Fibroblast of the aortic adventitia (primary cell): ENCODE measurements at places on chromosomes 12 and 14. TPM values are rescaled to one million over a fixed set of nuclear protein-coding genes. Genes with fewer than 3 reads are reported as not detected.

SAMD15 gene
- 2.0 and 3.6 TPM in 2 replicates for total RNA-seq

SLC4A8 gene
- total RNA-seq = 4.7 and 8.4 TPM in 2 replicates

TMPRSS12 gene
- total RNA-seq = not detected in 2 replicates

PAH gene
- total RNA-seq = not detected in 2 replicates

TAC3 gene
- total RNA-seq = not detected in 2 replicates

FAM181A gene
- not detected in 2 replicates for total RNA-seq

PAX9 gene
- 0.18 TPM in 1 of 2 replicates, not detected in the other for total RNA-seq

VASH1 gene
- total RNA-seq = 4.4 and 12.7 TPM in 2 replicates

BEGAIN gene
- 0.18 and 0.33 TPM in 2 replicates for total RNA-seq

PDZRN4 gene
- not detected in 2 replicates for total RNA-seq

ANO4 gene
- total RNA-seq = 0.18 and 1.6 TPM in 2 replicates

HOXC12 gene
- not detected in 2 replicates for total RNA-seq

P2RX7 gene
- 0.18 and 9.1 TPM in 2 replicates for total RNA-seq

TRHDE gene
- 1.1 and 10.0 TPM in 2 replicates for total RNA-seq

FAM234B gene
- total RNA-seq = 3.3 and 5.6 TPM in 2 replicates

CFAP54 gene
- 3.0 and 5.6 TPM in 2 replicates for total RNA-seq

HEBP1 gene
- 14.4 and 35.3 TPM in 2 replicates for total RNA-seq

TEX52 gene
- not detected in 2 replicates for total RNA-seq

GYS2 gene
- not detected in 2 replicates for total RNA-seq

DENND5B gene
- 6.8 and 19.2 TPM in 2 replicates for total RNA-seq

PLA2G1B gene
- not detected in 2 replicates for total RNA-seq

RNASE11 gene
- not detected in 2 replicates for total RNA-seq

OAS2 gene
- 2.0 and 3.7 TPM in 2 replicates for total RNA-seq

ERBB3 gene
- 1.2 and 1.5 TPM in 2 replicates for total RNA-seq
